ENCODE measurements at places on chromosomes 4 and X.

DNA sequence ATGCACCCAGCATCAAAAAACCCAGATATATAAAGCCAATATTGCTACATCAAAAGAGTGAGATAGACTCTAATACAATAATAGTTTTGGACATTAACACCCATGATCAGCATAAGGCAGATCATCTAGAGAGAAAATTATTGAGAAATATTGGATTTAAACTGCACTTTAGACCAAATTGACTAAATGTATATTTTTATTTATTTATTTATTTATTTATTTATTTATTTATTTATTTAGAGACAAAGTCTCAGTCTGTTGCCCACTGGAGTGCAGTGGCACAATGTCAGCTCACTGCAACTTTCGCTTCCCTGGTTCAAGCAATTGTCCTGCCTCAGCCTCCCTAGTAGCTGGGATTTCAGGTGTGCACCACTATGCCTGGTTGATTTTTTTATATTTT is 193.0 kb downstream of the KLHL4 start:
- DNase-seq = no peak

GRCh38 chr4:56681158-56681852 is at the start of gene HOPX:
HOPX (minus strand) TSS chr4:56681296; CDS start chr4:56657816, 23,480 bp downstream.
- no peak for DNase-seq

DNA sequence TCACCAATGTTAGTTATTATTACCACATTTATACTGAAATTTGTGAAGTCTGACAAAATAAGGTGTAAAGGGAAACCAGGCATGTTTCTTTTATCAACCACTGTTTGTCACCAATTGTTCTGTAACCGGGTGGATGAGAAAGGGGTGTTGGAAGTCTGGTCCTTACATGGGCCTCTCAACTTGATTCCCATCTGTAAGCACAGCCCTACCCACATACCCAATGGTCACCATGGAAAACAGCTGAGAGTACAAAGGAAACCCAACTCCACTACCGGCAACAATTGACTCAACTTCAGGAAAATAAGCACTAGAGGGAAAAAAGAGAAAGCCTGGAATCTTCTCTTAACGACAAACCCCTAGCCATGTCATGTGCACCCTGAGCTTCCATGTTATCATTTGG is 70.8 kb upstream of the PTCHD1 start:
- no peak for DNase-seq

GRCh38 chr4:143514497-143514896 is 995 bp downstream of the SMARCA5 start:
- DNase-seq = no peak

- no peak for DNase-seq
These were observed 119.7 kb downstream of the FRYL start for GRCh38 chr4:48660347-48660746.

DNA sequence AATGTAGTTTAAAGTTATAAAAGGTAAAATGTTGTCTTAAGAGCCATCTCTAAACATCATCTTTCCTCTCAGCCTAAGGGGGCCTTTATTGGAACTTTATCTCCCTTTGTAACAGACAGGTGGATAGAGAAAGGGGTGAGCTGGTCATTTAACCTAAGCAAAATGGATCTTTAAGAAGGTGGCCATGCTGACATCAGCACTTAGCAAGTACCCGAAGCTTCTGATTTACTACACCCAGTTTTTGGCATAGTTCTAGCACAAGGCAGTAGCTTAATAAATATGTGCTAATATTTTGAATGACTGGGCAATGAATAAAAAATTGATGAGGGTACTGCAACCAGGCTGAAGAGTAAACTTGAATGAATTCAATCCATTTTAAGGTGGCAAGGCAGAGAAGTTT is 172.7 kb downstream of the GABRG1 start:
- no peak for DNase-seq

DNA sequence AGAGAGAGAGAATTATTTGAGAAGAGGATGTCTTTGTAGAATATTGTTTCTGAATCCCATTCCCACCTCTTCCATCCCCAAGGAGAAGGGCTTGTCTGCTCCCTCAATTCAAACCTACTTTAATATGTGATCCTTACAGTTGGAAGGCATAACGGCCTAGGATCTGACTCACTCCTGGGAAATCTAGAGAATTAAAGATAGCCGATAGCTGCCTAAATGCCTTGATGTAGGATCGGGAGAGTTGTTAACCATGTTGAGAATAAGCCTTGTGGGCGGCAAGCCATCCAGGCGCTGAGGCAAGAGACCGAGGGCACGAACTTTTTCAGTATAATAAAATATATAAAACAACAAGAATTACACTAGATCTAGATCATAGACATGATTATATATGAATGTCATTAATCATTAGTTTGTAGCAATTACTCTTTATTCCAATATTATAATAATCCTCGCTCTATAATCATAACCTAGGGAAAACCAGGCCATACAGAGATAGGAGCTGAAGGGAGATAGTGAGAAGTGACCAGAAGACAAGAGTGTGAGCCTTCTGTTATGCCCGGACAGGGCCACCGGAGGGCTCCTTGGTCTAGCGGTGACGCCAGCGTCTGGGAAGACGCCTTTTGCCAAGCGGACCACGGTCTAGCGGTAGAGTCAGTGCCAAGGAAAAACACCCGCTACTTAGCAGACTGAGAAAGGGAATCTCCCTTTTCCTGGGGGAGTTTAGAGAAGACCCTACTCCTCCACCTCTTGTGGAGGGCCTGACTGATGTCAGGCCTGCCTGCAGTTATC is 13.5 kb downstream of the EMCN start:
- DNase-seq = no peak

DNA sequence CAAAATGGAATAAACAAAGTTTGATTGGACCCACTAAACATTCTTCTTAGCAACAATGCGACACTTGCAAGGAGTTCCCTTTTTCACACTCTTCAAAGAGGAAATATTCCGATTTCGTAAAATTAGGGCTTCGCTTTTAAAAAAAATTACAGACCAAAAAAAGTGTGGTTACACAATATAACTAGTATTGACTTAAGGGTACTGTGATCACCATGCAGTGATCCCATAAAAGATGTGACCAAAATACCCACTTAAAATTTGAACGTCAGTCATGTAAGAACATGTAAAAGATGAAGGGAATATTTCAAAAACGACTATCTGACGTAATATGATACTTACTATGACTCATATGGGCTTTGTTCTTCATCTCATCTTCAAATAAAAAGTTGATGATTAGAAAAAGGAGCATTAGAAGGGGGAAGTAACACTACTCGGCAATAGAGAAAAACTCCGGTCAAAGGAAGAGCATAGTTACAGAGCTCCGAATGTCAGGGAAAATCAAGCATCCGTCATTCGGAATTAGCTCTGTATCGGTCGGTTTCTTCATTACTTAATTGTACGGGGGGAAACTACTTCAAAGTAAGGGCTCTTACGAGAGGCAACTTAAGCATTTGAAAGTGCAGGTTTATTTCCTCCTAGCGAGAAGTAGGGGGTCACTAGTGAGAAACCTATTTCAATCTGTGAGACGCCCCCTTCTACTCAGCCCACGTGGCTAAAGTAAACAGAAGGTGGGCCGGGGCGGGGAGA is 1.3 kb upstream of the TET2 start:
- no peak for DNase-seq

- DNase-seq = no peak
These were observed 66.1 kb upstream of the IQCM start for GRCh38 chr4:149881744-149882143.

- DNase-seq = no peak
These were observed 130.9 kb downstream of the AFAP1 start for GRCh38 chr4:7808752-7809151.

- no peak for DNase-seq
These were observed 169.8 kb upstream of the JADE1 start for GRCh38 chr4:128639541-128640270.

DNA sequence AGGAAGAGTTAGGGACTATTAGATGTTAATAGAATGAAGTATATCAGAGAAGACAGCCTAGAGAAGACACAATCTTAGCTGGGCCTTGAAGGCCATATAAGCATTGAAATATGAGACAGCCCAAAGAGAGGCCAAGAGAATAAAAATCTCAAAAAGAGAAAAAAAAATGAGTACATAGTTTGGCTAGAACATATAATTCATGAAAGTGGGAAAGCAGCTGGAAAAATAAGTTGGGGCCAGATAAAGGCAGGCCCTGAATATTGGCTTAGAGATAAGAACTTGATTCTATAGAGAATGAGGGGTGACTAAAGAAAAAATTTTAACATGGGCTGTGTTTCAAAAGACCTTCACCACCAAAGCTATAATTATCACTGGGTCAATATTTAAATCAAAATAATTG is 7.4 kb upstream of the UTP3 start:
- DNase-seq = no peak

DNA sequence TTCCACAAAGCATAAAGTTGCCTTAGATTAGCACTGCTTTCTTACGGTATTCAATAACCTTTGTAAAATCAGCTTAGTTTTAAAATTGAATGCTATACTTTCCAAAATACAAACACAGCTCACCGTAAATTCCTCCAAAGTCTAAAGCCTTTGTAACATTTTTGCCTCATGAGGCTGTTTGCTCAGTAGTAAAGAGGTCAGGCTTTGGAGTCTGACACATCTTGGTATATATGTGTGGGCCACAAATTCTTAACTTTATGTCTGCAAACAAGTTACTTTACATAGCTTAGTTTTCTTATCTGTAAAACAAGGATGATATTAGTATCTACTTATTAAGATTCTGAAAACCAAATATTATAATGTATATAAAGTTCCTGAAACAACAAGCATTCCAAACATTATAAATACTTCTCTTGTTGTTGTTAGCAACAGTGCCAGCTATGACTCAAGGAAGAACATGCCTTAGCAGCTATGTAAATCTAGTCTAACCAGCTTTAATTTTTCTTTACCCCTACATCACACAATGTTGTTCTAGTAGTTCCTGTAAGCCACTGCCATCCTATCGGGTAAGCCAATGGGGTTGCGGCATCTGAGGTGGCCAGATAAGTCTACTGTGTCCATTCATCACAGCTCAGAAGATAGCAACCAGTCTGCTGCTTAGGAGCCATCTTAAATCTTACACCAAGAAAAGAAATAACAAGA is 709.0 kb downstream of the KLHL13 start:
- DNase-seq = no peak

- DNase-seq = no peak
These were observed 65.9 kb downstream of the TMEM131L start for GRCh38 chr4:153531976-153532626.

DNA sequence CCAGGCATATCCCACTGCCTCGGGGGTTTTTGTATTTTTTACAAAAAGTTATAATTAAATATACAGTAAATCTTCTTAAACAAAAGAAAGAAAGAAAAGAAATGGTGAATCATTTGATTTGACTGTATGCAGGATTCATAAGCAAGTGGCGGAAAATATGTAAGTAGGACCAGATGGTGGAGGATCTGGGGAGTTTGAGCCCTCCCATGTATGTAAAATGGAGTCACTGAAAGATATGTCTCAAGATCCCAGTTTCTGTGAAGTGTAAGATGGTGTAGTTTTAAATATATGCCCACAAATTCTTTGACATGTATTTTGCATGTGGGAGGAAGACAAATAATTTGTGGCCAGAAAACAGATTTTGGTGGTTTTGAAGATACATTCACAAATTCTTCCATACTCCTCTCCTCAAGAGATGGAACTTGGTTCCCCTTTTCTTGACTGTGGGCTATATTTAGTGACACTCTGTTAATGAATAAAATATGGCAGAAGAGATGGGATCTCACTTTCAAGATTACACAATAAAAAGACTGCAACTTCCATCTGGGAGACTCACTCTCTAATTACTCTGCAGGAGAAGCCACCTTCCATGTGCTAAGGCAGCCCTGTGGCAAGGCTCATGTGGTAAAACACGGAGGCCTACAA is 133.6 kb upstream of the S100G start:
- no peak for DNase-seq

- DNase-seq = no peak
These were observed 40.8 kb upstream of the GRPR start for GRCh38 chrX:16082470-16083085.

GRCh38 chr4:168200685-168201084 is 108.3 kb downstream of the ANXA10 start:
- DNase-seq = no peak

DNA sequence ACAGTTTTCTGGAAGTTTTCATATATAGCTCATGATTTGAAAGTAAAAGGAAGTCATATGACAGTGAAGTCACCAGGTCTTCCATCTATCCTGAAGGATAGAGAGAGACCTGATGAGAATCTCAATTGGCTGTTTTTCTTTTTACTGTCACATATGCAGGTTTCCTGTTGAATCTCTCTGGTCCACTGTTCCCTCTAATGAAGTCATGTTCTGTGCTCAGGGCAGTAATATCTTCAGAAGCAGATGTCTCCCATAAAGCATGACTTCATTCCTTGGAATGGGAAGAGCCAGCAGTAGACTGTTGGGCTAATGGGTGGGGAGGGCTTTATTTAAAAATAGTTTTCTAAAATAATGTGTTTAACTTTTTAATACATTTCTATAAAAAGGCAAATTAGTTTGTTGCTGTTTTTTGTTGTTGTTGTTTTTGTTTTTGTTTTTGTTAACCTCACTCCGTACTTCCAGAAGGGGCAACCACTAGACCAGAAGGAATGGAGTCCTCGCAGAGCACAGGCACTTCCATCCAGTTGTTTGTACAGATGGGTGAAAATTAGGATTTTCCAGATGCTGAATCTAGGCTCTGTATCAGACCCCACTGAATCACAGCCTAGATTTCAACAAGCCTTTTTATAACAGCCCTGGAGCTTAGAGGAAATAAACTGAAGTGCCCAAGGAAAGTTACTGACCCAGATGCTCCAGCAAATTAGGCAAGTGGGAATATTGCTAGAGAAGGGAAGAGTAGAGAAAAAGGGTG is 54.2 kb downstream of the AWAT2 start:
- DNase-seq = no peak

DNA sequence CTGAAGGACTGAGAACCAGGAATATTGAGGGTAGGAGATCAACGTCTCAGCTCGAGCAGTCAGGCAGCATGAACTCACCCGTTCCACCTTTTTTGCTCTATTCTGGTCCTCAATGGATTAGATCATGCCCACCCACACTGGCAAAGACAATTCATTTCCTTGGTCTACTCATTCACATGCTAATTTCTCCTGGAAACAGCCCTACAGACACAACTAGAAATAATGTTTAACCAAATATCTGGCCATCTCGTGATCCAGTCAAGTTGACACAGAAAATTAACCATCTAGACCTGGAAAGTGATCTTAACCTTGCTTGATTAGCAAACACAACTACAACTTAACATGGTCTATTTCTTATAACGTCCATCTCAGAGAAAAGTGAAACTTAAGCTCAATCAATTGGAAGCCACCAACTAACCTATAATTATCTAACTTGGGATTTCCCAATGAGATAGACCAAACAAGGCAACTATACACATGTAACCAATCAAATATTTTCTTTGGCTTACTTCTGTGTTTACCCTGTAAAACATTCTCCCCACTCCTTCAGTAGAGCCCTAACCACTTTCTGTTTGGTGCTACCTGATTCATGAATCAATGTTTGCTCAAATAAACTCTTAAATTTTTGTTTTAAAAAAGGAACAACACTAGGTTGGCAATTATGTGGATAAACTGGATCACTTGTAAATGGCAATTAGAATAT is 69.7 kb upstream of the MAMLD1 start:
- no peak for DNase-seq

- no peak for DNase-seq
These were observed 46.1 kb upstream of the VEGFC start for GRCh38 chr4:176838601-176839433.
